Activated CD8-positive, alpha-beta memory T cell treated with anti-CD3 and anti-CD28 coated beads for 24 hours (primary cell): ENCODE measurements at places on chromosomes 2 and 18.

GRCh38 chr2:191635333-191636234, 42.4 kb upstream of the NABP1 start:
- DNase-seq: no peak

- no peak for DNase-seq
Measured at GRCh38 chr18:56286775-56287325, 351.5 kb downstream of the TXNL1 start.

DNA sequence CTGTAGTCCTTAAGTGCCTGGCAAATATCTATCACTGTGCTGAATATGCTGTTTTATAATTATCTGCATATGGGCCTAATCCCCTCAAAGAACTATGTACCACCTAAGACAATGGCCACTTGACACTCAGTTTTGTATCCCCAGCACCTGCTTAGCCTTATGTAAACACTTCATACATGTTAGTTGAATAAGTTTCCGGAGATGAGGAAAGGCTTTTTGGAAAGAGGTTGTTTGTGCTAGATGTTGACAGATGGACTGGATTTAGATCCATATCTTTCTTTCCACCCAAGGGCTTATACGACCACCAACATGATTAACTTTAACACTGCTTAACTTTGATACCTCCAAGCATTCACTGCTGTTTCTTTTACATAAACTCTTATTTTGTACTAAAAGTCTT, 63.3 kb downstream of the FAM228A start:
- no peak for DNase-seq

- no peak for DNase-seq
Measured at GRCh38 chr2:231318436-231318835, 77.1 kb upstream of the B3GNT7 start.

DNA sequence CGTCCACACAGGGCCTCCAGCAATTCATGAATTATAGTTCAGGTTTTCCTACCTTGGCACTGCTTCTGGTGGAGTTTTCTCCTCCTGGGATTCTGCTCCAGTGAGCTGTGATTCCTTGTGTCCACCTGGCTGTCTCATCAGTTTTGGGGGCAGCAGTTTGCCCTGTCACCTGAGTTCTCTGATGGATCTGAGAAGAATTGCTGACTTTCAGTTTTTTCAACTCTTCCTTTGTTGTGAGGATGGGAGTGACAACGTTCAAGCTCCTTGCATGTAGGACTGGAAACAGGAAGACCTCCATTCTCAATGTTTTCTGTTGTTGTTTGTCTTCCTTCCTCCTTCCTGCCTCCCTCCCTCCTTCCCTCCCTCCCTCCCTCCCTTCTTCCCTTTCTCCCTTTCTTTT, 359.0 kb downstream of the TSN start:
- no peak for DNase-seq

DNA sequence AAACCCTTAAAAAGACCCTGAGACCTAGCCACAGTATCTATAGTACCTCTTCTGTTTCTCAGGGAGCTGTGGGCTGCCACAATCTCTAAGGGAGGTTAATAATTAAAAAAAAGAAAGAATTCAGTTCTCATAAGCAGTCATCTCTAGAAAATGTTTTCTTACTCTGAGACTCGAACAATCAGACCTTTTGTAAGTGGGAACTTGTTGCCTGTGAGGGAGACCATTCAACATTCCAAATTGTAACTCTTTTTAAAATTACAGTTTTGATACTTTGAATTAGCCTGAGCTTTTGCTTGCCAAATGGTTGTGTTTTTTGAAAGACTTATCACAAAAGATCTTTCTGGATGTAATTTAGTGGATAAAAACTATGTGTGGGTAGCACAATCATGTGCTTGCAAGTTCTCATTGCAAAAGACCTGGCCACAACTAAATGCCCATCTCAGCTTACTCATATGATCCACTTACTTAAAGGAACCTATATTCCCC, 33.3 kb downstream of the IL1R2 start:
- DNase-seq: no peak

DNA sequence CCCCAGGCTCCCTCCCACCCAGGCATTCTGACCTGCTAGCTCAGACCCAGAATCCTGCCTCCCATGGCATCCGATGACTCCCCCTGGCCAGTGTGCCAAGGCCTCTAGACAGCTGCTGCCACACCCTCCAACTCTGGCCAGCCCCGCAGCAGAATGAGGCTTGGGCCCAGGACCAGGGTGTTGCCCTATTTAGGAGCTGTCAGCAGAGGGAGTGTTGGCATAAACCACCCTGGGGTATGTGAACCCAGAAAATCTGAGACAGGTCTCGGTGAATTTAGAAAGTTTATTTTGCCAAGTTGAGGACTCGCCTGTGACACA, 134.3 kb downstream of the KLHL29 start:
- DNase-seq: no peak

- DNase-seq: no peak
Measured at GRCh38 chr2:202152104-202152715, 79.2 kb downstream of the KIAA2012 start.
